ENCODE measurements at places on chromosomes 6 and 20.

DNA sequence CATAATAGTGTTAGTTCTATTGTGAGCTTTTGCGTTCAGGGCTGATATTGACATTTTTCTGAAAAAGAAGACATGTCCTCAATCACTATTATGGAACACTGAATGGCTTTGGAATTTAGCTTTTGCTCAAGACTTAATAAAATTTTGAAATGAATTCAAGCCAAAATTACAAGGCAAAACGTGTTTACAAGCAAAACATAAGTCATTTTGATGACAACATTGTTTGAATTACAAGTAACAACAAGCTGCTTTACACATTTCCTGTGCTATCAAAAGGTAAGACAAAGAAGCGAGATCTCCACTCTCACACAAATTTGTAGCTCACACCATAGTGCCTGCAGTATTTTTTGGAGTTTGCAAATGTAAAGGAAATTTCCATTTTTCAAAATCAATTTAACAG, 37.4 kb downstream of the POU3F2 start:
- no peak for DNase-seq

GRCh38 chr6:155693573-155694418, 238.2 kb upstream of the NOX3 start:
- DNase-seq: no peak

- no peak for DNase-seq
These were observed 7.7 kb downstream of the CSTF1 start for GRCh38 chr20:56400001-56400640.

DNA sequence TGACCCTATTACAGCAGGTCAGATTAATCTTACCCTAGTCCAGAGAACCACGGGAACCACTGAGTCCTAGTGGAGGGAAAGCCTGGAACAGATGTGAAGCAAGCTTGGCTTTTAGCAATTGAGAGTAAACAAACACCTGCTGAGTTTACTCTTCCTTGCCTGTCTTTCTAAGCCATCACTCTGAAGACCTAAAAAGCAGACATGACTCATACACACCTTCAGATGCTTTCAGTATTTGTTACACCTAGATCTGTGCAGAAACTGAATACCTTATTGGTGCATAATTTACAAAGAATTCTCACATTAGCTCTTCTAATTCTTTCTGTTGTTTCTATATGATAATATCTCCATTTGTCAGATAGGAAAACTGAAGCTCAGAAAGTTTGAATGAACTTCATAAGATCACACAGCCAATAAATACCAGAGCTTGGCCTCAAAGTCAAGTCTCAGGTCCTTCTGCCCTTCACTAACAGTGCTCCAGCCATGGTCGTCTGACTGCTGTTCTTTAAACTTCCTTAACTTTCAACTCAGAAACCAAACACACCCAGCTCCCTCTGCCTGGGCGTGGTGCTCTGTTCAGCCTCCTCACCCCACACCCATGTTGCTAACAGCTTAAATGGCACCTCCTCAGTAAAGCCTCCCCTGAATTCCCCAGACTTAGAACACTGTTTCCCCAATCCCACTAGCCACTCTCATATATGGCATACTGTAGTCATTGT, 8.6 kb upstream of the GABBR1 start:
- no peak for DNase-seq

DNA sequence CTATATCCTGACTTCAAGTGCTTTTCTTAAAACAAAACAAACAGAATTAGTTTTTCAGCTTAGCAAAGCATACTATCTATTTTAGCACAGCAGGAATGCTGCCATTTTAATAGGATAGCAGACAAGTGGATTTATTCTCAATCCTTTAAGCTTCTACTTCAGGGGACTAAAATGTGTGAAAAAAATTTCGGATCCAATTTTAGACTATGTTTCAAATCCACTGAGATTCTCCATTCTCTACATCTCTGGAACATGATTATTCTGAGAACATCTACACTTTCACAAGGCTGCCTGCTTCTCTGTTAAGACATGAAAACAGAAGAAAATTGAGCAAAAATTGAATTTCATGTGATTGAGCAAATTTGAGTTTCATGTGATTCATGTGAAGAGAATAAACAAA, 1321.3 kb downstream of the HACE1 start:
- no peak for DNase-seq

- peak; percentile 3 for DNase-seq
These were observed 2.1 kb upstream of the ERGIC3 start for GRCh38 chr20:35539756-35540212.
